ENCODE measurements at places on chromosomes 12 and 14.

GRCh38 chr12:72230589-72230988 lies 41.6 kb upstream of the TRHDE start:
- peak; percentile 23 for DNase-seq

DNA sequence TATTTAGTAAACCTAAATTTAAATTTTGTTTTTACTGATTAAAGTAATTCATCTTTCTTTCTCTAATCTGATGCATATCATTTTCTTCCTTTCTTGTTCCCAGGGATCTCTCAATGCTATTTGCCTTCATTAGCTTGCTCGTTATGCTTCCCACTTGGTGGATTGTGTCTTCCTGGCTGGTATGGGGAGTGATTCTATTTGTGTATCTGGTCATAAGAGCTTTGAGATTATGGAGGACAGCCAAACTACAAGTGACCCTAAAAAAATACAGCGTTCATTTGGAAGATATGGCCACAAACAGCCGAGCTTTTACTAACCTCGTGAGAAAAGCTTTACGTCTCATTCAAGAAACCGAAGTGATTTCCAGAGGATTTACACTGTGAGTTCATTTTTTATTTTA lies 48.6 kb downstream of the VEZT start:
- DNase-seq = no peak

DNA sequence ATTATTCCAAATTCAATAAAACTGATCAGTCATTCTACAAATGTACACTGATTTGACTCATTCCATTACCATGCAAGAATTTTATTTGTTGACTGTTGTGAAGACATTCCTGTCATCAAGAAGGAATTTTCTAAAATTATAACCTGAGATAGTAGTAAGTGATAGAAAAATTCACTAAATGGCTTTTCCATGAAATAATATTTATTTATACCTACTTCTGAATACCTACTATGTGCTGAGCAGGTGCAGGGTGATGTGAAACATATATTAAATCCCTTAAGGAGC lies 841.7 kb downstream of the NRXN3 start:
- DNase-seq = no peak

DNA sequence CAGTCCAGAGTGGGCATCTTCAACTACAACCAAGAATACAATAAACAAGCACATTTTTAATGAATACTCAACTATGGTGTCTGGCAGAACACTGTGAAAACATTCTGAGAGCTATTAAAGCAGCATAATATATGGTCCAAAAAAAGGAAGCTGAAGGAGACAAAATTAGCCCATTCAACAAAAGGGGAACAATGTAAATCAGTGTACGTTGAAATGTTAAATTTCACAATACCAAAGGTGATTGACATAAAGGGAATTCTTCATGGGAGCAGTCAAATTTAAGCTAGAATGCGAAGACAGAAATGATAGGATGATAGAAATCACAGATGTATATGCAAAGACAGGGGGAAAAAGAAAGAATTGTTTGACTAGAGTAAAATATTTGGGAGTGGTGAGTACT lies 41.3 kb upstream of the SYCP3 start:
- no peak for DNase-seq

- no peak for DNase-seq
These were observed 2.4 kb downstream of the SLC35F4 start for GRCh38 chr14:57863471-57863870.

DNA sequence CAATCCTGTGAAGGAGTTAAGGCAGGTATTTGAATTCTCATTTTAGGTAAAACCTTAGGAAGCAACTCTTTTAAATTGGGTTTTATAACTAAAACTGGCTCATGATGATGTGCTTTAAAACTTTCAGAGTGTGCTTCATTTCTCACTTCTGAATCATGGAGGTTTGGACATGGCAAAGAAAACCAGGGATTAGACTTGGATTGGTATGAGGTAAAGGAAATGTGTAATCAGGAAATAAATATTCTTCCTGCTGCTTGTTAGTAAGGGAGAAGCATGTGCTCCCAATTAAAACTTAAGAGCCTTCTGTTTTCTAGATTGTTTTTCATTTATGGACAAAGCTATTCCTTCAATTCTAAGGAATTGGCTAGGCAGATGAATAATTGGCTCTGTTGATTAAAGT lies 57.4 kb downstream of the FBXO33 start:
- DNase-seq = peak; percentile 64

DNA sequence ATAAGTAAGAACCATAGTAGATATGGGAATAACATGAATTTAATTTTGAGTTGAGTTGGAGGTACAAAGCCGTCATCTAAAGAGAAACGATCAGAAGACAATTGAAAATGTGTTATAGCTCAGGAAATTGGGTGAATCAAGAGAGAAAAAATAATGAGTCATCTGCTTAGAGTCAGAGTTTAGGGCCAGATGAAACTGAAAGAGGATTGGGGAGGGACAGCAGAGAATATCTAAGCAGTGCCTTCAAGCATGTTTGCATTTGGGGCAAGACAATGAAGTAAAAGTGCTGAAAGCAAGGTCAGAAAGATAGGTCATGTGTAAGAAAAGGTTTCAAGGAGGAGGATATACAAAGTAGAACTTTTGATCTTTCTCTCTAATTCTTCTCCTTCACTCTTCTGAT lies 49.4 kb downstream of the SLC15A5 start:
- peak; percentile 49 for DNase-seq

- DNase-seq = no peak
These were observed 91.0 kb downstream of the NOC4L start for GRCh38 chr12:132235116-132235820.

- DNase-seq = no peak
These were observed 521.2 kb downstream of the AACS start for GRCh38 chr12:125586441-125586840.

DNA sequence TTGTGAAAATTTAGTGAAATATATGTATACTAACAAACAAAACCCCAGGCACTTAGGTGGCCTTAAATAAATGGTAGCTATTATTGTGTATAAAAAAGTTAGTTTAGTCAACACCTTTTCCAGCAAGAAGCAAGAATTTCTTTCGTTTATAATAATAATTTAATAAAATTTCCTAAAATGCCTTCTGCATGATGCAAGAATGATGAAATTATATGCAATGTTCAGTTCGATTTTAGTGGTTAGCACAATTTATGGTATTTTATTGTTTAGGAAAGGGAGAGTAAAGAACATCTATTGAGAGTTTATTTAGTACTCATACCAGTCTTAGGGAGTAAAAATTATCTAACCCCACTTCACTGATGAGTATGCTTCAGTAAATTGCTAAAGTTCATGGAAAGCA lies 290.8 kb downstream of the APAF1 start:
- DNase-seq = no peak

DNA sequence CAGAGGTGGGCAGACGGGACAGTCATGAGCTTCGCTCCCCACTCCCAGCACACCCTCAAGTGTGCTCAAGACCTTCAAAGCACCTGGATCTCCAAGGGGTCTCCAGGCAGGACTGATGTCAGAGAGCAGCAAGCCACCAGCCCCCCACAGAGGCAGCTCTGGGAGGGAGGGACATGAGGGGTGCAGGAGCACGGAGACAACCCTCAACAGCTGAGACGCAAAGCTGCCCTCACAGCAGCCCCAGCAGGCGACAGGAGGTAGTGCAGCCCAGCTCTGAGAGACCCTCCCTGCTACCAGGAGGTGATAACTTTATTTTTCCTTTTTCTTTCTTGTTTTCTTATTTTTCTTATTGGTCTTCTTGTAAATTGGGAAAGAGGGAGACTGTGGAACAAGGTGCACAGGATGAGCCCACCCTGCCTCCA lies 17.9 kb downstream of the SIVA1 start:
- DNase-seq = no peak

GRCh38 chr14:35284506-35284905 lies 7.7 kb upstream of the PSMA6 start:
- DNase-seq = no peak

- no peak for DNase-seq
These were observed 158.7 kb downstream of the EGLN3 start for GRCh38 chr14:33792009-33792719.

DNA sequence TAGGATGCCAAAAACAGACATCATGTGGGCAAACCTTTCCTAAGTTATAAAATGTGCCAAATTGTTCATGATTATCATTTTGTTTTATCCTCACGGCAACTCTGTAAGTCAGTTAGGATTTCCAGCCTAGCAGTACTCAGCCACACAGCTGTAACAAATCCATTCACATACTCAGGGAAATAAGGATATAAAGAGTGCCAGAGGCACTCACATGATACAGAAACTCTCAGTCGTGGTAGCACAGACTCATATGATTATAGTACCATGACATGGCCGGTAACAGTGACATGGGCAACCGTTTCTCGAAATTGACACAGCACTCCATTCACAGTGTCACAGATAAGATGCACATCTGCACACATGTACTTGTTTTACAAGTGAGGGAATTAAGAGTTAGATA lies 344.2 kb downstream of the LRIG3 start:
- DNase-seq = no peak
